ENCODE measurements at places on chromosomes 1 and 21. TPM values are rescaled to one million over a fixed set of nuclear protein-coding genes. Genes with fewer than 3 reads are reported as not detected.

DNA sequence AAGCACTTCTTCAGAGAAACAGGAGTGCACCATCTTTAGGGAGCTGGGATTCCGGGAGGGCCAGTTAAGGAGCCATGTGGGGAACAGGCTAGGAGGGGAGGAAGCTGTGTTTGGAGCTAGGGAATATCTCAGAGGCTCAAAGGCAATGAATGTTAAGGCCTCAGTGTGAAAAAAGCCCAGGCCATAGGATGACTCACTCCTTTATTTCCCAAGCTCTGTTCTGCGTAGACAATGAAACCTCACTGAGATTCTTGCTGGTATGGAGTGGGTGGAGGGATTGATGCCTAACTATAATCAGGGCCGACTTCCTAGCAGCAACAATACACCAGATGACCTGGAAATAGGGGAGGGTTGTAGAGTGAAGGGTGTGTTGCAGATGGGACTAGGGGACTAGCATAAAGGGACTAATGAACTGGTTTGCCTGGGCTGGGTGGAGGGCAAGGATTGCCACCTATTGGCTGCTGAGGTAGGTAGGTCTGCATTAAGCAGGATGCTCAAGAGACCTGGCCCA lies 2.1 kb downstream of the GNAT2 start:
- peak; percentile 40 for ATAC-seq

GRCh38 chr1:50328552-50328951 lies 94.7 kb downstream of the DMRTA2 start:
- ATAC-seq: no peak

DNA sequence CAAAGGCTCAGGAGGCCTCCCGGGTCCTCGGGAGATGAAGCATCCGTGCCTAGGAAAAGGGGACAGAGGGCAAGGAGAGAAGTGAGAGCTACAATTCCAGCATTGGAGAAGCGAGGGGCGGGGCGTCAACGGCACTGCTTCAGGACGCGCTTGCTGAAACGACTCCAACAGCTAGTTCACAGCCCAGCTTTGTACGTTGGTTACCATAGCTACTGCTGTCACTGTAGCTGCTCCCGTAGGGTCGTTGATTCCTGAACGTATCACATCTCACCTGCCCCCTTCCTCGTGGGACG lies 63.1 kb downstream of the TOR1AIP2 start:
- ATAC-seq: peak; percentile 48

Gene PTPN22
- 70.1 TPM for total RNA-seq

DNA sequence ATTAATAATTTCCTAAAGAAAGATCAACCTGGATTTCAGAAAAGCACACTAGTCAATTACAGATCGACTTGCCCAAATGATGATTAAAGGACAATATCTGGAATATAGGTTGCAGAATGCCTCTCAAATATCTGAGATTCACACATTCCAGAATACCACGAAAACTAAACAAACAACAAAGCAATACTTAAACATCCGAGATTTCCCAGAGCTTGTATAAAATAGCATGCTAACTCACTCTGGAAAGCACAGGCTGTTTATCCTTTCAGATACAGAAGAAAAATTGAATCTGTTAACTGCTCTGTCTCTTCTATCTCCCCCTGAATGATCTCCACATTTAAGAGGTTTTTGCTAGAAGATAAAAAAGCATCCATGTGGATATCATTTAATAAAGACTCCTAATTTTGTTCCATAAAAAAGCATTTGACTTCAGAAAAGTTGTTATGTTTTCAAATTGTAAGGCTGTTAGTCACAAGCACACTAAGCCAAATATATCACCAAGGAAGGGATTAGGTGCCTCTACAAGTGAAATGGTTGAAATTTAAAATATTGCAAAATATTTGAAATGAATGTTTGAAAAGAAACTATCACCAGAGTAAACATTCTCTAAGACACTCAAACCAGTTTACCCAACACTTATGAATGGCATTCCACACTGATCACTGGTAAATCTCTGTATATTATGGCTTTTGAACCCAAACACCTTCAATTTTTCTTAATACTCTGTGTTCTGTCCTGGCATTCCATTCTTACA lies 865.1 kb upstream of the ADAMTS5 start:
- no peak for ATAC-seq

Measured in activated T-helper 17 cell treated with anti-CD3 and anti-CD28 coated beads, Interleukin-2, amount 50 U/mL, for 72 hours (primary cell).